ENCODE measurements at places on chromosomes 7 and 10.

DNA sequence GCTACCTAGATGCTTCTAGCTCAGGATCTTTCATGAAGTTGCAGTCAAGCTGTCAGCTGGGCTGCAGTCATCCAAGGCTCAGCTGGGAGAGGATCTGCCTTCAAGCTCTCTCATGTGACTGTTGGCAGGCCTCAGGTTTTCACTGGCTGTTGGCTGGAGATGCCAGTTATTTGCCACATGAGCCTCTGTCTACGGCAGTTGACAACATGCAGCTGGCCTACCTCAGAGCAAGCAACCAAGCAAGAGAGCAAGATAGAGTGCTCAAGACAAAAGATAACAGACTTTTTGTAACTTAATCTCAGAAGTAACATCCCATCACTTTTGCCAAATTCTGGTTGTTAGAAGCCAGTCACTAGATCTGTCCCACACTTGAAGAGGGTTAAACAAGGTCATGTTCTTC lies 125.8 kb downstream of the TPST1 start:
- no peak for DNase-seq

DNA sequence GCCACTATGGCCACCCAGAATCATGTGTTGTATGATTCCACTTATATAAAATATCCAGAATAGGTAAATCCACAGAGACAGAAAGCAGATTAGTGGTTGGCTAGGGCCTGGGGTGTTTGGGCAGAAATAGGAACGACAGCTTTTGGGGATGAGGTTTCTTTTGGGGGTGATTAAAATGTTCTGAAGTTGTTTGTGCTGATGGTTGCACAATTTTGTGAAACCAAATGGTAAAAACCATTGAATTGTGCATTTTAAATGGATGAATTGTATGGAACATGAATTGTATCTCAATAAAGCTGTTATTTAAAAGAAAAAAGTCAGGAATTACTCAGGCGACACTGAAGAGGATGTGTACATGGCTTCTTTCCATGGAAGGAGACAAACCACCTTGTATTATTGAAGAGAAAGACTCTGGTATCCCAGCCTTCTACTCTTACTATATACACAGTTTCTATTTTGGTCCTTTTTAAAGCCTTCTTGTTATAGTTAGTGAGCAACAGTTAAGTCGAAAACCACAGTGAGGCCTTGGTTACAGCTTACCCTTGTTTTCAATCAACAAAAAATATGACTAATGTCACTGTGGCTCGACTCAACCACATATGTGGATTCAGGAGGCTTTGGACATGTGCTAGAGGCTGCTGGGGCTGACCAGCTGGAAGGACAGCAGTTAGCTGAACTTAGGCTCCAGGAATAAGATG lies 57.1 kb upstream of the KMT2E start:
- DNase-seq: no peak

DNA sequence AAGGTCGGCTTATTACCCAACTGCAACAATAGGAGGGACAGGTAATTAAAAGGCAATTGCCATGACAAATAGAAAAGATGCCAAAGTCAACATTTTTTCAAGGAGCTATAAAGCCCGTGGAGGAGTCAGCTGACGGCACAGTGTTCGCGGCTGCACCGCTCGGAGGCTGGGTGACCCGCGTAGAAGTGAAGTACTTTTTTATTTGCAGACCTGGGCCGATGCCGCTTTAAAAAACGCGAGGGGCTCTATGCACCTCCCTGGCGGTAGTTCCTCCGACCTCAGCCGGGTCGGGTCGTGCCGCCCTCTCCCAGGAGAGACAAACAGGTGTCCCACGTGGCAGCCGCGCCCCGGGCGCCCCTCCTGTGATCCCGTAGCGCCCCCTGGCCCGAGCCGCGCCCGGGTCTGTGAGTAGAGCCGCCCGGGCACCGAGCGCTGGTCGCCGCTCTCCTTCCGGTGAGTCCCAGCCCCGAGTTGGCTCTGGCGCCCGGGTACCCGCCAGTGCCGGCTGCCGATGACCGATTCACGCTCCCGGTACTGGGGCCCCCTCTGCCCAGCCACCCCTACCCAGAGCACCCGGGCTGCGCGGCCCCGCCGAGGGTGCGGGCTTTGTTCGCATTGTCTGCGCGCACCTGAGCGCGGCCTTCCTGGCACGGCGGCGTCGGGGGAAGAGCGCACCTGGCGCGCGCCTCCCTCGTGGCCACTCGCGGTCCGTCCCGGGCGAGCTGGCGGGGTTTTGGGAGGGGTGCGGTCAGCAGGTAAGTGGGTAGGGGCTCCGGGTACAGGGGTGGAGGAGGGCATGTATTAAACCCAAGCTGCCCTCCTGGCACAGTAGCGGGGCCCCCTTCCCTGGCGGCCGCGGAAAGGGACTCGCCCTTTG lies at the start of gene VWA2:
Gene VWA2, plus strand, starts transcription at position 138 of the 877 bp plus-strand sequence. CDS start 9,460 bp downstream, outside the sequence.
- DNase-seq: peak; percentile 2

DNA sequence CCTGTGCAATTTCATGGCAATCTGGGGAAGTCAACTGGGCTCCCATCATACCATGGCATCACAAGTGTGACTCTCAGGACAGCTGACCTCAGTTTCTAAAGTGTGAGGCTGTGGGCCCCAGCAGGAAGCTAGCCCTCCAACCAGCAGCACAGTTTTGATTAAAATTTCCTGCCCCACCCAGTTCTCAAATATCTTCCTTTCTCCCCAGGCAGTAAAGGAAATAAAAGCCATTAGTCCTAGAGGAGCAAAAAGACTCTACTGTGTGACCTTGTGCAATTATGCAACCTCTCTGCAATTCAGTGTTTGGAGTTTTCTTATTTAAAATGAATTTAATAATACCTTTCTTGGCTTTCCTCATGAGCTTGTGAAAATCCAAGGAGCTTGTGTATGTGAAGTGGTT lies 143.1 kb upstream of the CDCA7L start:
- no peak for DNase-seq

GRCh38 chr10:77038407-77038806 lies 599.2 kb downstream of the KCNMA1 start:
- DNase-seq: no peak

- DNase-seq: no peak
Observed at GRCh38 chr7:72182036-72182435, 230.1 kb downstream of the CALN1 start.

- no peak for DNase-seq
Observed at GRCh38 chr7:80362010-80362618, 149.8 kb downstream of the GNAT3 start.

GRCh38 chr7:75584354-75584753 lies 92.2 kb downstream of the SPDYE5 start:
- no peak for DNase-seq

- no peak for DNase-seq
Observed at GRCh38 chr7:94064541-94065191, 60.5 kb upstream of the BET1 start.

- no peak for DNase-seq
Observed at GRCh38 chr10:4359003-4359402, 467.0 kb upstream of the AKR1E2 start.

- peak; percentile 41 for DNase-seq
Observed at GRCh38 chr7:2710286-2710655, 22.3 kb downstream of the AMZ1 start.

DNA sequence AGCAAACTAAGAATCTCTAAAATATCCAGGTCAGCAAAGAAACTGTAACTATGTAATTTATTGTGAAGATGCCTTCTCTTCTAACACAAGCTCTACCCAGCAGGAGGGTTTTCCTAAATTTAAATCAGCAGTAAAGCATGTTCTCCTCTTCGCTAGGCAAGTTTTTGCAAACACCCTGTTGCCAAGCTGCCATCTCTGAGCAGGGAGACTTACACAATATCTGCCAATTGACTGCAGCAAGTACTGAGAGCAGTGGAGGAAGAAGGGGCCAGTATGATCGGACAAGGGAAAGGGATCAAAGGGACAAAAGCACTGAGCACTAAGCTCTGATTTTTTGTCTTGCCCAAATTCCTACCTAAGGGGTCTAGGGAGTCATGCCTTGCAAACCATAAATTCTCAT lies 16.0 kb upstream of the LANCL2 start:
- no peak for DNase-seq

DNA sequence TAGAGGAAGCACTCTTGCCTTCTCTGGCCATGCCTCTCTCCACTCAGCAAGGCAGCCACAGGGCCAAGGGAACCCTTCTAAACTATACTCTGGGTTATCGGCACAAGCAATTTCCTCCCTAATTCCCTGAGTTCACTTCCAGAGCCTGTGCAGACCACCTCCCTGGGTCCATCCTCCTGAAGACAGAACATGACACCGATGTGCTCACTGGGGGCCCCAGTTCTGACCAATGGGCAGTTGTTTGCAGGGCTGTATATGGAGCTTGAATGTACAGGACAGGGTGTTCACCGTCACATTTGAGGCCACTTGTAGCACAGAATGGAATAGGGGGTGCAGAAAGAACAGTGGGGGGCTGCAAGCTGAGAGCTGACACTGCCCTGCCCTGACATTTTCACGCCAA lies 77.7 kb downstream of the TFEC start:
- no peak for DNase-seq

GRCh38 chr7:43572516-43573049 lies 10.3 kb upstream of the STK17A start:
- DNase-seq: no peak

GRCh38 chr7:137992550-137993394 lies 9.1 kb downstream of the CREB3L2 start:
- no peak for DNase-seq

GRCh38 chr10:47353351-47353750 lies 5.2 kb downstream of the RBP3 start:
- no peak for DNase-seq

- DNase-seq: no peak
Observed at GRCh38 chr10:87837445-87837844, 19.4 kb upstream of the ATAD1 start.

- no peak for DNase-seq
Observed at GRCh38 chr10:105017691-105018090, 376.6 kb downstream of the SORCS3 start.

DNA sequence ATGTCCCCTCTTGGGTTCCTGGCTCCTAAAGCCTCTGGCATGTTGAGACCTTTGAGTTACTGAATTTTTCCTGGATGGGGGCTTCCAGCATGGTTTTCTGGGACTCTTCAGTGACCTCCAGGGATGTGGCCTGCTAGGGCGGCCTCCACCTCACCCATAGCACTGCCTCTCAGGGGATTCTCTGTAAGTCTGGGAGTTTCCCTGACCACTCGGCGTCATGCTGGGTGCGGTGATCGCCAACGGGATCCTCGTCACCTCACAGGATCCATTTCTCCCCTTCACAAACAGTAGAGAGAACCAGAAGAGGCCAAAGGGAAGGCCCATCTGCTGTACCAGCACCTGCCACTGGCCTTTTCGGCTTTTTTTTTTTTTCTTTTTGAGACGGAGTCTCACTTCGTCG lies 84.3 kb downstream of the NPTX2 start:
- DNase-seq: no peak

- no peak for DNase-seq
Observed at GRCh38 chr10:48305905-48306264, 592 bp upstream of the MAPK8 start.

GRCh38 chr7:79405368-79405767 lies 48.1 kb downstream of the MAGI2 start:
- DNase-seq: no peak

- no peak for DNase-seq
Observed at GRCh38 chr7:66359656-66360211, 154.6 kb downstream of the TPST1 start.

- DNase-seq: peak; percentile 67
Observed at GRCh38 chr7:138738551-138739335, 37.6 kb upstream of the SVOPL start.

DNA sequence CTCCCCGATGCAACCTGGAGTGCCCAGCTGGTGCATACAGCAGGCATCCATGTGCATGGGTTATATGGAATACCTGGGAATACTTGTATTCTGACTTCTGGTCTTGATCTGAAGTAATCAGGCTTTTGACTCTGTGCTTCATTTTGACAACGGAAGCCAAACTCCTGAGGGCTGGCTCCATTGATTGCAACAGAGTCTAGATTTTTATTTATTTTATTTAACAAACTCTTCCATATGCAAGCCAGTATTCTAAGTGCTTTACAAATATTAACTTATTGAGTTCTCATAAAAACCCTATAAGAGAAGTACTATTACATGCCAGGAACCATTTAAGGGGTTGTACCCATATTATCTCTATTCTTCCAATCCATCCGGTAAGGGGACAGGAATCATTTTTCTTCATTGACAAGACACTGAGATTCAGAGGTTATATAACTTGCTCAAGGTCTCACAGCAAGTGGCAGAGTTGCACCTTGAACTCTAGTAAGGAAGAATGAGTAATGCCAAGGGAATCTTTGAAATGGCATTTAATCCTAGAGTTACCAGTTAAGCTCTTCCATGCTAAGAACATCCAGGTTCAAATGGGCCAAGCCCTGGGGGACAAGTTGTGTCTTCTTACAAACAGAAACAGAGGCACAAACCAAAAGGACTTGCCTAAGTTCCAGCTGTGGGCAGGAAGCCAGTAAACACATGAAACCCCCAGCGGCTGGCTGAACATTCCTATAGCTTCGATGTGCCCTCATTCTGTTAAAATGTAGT lies 241.0 kb downstream of the WDR11 start:
- DNase-seq: no peak

DNA sequence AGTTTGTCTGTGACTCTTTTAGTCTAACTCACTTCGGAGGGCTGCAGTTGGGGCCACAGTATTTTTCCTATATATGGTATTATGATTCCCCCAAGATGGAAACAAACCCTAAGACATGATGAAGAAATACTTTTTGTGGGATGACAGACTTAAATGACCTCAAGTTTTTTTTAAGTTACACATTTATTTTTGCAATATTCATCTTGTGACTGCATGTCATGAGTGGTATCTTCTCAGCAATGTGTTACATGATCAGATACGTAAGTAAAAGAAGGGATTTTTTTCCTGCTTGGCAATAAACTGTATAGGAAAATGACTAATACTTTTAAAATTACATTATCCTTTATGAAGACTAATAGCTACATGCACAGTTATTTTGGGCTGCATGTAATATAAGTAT lies 57.8 kb downstream of the OR13A1 start:
- DNase-seq: no peak

DNA sequence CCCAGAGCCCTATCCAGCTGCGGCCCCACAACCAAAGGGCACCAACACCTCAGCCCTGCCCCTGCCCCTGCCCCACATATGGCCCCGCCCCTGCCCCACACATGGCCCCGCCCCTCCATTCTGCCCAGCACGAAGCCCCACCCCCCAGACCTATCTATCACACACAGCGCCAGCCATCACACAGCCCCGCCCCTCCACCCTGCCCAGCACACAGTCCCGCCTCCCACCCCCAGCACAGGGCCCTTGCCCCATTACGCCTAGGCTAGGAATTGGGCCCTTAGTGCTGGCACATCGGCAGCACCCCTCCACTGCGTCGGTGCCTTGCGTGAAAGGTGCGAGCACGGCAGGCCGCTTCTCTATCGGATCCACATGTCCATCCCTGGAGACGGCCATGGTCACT lies 126.8 kb downstream of the MAD1L1 start:
- no peak for DNase-seq

DNA sequence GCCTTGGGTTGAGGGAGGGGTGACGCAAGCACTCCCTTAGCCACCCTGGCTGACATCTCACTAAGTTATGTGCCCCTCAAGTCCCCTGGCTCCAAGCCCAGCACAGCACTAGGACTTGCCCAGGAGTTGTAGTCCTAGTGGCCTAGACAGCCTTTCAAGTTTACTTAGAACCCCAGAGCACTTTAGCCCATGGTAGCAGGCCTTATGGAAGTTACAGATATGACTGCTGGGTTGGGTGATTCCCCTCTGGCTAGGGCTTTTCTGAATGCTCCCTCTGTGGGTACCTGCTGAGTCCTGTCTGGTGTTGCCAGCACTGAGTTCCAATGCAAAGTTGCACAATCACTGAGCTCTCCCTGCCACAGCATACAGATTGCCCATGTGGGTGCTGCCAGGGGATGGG lies 83.2 kb downstream of the AHCYL2 start:
- no peak for DNase-seq

GRCh38 chr10:110857265-110858171 lies 14.2 kb upstream of the PDCD4 start:
- no peak for DNase-seq

GRCh38 chr7:81925530-81925929 lies 155.7 kb upstream of the HGF start:
- no peak for DNase-seq
